Stomach (tissue), 19 donors: ENCODE measurements at places on chromosomes 5 and 9. TPM values are rescaled to one million over a fixed set of nuclear protein-coding genes. Genes with fewer than 3 reads are reported as not detected.

DNA sequence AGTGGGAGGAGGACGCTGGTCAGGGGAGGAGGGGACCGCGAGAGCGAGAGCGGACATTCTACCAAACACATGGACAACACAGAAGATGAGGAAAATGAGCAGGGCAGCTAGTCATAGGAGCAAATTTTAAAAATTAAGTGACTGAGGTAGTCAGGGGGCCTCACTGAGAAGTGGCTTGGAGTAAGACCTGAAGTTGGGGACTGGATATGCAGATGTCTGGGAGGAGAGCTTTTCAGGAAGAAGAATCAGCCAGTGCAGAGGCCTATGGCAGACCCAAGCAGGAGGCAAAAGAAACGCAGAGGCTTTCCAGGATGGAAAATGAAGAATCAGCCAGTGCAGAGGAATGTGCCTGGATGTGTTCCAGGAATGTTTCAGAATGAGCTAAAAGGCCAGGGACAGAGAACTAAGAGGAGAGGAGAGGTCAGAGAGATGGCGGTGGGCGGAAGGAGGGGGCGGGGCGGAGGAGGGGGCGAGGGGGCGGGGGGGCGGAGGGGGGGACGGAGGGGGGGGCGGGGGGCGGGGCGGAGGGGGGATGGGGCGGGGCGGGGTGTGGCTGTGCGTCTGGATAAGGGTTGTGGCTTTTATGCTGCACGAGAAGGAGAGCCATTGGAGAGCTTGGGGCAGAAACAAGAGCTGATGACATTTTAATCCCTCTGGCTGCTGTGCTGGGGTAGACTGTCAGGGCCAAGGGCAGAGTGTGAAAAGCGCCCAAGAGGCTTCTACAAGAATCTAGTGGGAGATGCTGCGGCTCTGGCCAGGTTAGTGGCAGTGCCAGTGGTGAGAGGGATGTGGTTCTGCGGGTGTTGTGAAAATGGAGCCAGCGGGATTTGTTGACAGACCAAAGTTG is 129.6 kb downstream of the KCNIP1 start:
- DNase-seq, result peak; percentile 92

DNA sequence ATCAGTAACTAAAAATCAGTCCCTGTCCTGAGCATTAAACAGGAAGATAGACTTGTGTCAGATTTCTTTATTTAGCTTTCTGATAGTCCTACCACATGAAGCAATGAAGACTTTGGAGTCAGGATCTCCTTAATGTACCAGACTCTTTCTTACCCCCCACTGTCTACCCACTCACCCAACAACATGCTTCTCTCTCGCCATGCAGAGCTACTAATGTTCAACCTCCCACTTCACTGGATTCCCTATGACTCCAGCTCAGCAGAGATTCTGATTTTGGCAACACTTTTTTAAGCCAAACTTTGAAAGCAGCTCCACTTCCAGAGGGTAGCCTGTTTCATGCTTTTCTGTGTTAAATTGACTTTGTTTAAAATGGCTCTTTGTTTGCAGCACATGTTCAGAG is 50.8 kb downstream of the GPR21 start:
- DNase-seq, result no peak

GRCh38 chr9:16450578-16450977 is 419.9 kb downstream of the BNC2 start:
- no peak for DNase-seq

DNA sequence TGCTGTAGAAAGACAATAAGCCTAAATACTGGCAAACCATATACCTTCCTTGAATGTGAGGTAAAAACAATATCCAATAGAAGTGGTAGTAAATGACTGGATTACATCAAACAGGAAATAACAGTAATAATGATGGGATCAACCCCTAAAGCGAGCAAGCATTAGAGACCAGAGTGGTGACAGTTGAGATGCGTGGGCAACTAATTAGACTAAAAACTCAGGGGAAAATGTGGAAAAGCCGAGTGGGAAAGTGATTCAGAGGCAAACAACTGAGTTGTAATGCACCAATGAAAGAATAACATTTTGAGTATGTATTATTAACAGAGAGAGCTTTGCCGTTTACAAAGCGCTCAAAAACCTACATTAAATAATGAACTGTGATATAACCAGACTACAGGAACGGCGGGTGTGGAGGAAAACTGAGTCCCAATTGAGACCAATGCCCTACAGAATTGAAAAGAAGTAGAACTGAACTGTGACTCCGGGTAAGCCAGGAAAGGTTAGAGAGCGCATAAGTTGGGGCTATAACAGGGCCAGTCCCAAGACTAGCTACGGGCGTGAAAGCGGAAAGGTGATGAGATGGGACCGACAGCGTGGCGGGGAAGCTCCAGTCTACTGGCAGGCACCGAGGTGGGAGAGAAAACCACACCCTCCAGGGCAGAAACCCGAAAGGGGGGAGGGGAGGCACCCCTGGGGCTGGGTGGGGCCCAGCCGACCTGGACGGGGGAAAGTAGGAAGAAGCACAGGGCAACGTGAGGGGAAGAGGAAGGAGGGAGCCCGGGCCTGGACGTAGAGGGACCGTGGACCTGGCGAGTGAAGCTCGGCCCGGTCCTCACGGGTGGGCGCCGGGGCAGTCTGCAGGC is 592 bp downstream of the UBAP2 start:
- peak; percentile 37 for DNase-seq

DNA sequence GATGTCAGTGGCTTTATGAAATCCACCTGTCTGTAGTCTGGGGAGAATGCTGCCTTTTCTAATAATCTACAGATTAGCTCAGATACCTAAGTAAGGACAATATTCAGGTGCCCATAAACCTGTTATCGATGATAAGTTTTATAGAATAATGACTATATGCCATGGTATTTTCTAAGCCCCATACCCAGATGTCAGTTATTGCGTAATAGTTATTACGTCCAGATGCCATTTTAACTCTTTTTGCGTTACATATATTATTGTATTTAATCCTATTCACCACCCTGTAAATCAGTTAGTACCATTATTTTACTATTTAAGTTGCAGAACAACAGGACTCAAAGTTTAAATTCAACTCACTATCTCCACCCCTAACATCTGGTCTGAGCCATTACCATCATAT is 1343.9 kb upstream of the ACO1 start:
- DNase-seq, result no peak

DNA sequence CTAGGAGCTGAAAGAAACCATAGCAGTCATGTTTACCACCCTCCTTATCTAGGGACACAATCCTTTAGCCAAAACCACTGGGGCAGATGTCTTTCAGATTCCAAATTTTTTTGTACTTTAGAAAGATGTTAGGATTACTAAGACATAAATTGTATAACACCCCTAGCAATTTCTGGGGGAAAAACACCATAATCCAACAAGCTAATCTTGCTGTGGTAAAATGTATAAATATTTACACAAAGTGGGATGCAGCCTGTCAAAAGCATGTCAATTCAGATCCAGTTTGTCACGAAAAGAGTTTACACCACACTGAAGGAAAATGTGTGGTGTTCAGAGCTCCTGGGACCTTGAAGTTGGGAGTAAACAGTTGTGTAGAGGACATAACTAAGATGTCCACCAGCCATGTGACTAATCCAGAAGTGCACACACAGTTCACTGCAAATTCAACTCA is 274.3 kb downstream of the ADAMTSL1 start:
- DNase-seq, result no peak

DNA sequence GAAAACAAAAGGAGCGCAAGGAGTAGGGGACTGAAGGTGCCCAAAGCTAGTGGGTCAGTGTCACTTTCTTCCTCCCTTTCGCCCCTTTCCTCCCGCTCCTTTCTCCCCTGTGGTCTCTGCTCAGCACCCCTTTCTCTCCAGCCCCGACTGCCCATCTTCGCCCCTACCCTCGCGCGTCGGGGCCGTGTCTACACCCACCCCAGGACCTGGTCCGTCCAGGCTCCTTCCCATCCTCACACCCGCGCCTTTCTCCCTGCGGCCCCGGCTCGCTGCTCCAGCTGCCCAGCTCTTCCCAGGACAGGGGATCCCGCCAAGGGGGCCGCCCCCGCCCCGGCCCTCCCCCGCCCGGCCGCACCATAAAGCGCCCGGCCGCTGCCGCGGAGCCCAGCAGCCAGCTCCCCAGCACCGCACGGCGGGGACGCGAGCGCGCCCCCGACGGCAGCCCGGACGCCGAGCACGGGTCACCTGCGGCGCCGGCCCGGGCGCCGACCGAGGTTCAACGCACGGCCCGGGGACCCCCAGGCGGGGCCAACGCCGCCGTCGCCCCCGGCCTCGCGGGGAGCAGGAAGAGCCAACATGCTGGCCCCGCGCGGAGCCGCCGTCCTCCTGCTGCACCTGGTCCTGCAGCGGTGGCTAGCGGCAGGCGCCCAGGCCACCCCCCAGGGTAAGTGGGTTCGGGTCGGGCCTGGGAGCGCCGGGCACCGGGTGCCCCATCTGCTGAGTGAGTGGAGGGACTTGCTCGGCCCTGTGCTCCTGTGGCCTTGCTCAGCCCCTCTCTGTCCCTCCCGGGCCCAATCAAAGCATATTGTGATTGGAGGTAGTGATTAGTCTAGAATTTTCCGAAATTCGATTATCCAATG is at the start of gene THBS4:
Gene THBS4 (plus strand): TSS at position 387 of the 860 bp plus-strand sequence. CDS start 190 bp downstream, at position 577.
- DNase-seq, result peak; percentile 43

- no peak for DNase-seq
Observed at GRCh38 chr5:142428773-142429473, 104.1 kb upstream of the SPRY4 start.

DNA sequence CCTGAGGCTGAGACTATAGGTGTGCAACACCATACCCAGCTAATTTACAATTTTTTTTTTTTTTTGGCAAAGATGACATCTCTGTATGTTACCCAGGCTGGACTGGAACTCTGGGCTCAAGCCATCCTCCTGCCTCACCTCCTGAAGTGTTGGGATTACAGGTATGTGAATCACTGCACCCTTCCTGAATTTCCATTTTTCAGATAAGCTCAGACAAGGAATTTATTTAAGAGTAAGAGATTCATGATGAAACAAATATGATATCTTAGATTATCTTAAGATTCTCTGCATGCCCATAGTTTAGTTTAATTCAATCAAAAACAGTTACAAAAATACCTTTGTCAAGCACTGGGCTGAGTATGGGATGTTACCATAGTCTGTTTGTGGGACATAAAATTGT is 128.4 kb upstream of the BASP1 start:
- no peak for DNase-seq

- DNase-seq, result no peak
Observed at GRCh38 chr9:124496463-124496862, 10.7 kb downstream of the NR5A1 start.

GRCh38 chr5:54644226-54644625 is 126.7 kb downstream of the SNX18 start:
- DNase-seq, result no peak

DNA sequence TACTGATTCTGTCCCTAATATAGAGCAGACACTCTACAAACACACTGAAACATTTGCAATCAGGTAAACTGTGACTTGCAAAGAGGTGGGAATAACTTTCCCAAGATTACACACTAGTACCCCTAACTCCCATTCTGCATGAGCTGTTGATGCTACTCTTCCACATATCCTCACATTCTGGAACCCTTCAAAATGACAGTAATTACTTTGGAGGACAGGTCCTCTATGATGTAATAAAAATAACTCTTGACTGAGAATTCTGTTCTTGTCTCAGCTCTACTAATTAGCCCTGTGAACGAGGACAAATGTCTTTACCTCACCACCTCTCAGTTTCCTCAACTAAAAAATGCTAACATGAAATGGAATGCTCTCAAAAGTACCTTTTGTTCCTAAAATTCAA is 49.5 kb upstream of the JMY start:
- no peak for DNase-seq

DNA sequence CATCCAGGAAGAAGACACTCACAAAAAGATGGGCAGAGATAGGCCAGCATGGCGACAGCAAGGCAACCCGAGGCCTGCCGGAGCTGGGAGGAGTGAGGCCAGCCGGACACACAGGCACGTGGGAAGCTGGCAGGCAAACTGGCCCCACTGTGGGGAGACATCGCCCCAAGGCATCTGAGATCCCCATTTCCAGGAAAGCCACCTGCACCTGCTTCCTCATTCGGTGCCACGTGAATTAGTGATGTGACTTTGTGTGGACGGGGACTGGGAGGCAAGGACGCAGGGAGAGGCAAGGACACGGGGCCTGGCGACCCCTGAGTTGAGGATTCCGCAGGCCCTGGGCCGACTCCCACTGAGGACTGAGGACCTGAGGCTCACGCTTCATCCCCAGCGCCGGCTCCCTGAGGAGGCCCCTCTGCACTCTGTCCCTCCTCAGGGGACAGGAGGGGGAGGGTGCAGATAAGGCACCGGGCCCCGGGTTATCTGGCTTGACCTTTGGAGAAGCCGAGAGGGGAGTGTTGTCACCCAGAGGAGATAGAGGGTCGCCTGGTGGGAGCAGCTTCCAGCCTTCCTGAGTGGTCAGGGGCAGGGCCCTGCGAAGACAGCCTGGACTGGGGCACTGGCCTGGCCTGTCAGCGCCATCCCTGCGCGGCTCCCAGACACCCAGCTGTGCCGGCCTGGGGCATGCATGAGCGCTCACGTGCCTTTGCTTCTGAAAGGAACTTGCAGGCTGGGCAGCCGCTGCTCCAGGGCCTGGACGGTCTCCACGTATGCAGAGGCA is 39.7 kb downstream of the NDUFS6 start:
- no peak for DNase-seq

- DNase-seq, result peak; percentile 30
Observed at GRCh38 chr9:36204906-36205547, 14.3 kb downstream of the CLTA start.

- DNase-seq, result peak; percentile 25
Observed at GRCh38 chr9:33676746-33677505, 118.4 kb upstream of the PRSS3 start.

- no peak for DNase-seq
Observed at GRCh38 chr5:168801567-168801966, 222.4 kb upstream of the PANK3 start.

- DNase-seq, result no peak
Observed at GRCh38 chr9:20921362-20921761, 110.1 kb downstream of the HACD4 start.

Gene PCDHGA9
- total RNA-seq, result 2.3 TPM

Gene GABRA1
- total RNA-seq, result 0.92 TPM

Gene FAM78A
- total RNA-seq, result 1.9 TPM

Gene SVEP1
- 7.0 TPM for total RNA-seq

Gene DRD1
- not detected for total RNA-seq

Gene JAKMIP2
- total RNA-seq, result 2.9 TPM

Gene SCGB3A1
- total RNA-seq, result not detected

Gene FBXL7
- 4.3 TPM for total RNA-seq

Gene CD274
- 1.8 TPM for total RNA-seq

Gene PRDM9
- total RNA-seq, result not detected

Gene TLE1
- total RNA-seq, result 85.2 TPM

Gene AHRR
- total RNA-seq, result 47.8 TPM

Gene BTNL8
- total RNA-seq, result 7.0 TPM

Gene AQP3
- 8.2 TPM for total RNA-seq

Gene SNAPC4
- 5.8 TPM for total RNA-seq
